Heart left ventricle (tissue), 16 donors: ENCODE measurements at places on chromosomes 6 and 20.

DNA sequence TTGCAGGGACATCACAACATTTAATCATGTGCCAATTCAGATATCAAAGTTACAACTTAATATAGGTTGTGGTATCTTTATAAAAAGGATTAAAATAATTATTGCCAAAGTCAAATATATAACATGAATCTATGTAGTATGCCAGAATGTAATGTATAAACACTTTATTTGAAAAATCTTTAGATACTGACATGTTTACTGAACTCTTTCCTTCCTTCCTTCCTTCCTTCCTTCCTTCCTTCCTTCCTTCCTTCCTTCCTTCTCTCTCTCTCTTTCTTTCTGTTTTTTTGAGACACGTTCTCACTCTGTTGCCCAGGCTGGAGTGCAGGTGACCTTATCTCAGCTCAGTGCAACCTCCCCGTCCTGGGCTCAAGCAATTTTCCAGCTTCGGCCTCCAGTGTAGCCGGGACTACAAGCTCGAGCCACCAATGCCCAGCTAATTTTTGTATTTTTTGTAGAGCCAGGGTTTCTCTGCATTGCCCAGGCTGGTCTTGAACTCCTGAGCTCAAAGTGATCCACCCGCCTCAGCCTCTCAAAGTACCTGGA is 496.8 kb upstream of the CITED2 start:
- DNase-seq: no peak

DNA sequence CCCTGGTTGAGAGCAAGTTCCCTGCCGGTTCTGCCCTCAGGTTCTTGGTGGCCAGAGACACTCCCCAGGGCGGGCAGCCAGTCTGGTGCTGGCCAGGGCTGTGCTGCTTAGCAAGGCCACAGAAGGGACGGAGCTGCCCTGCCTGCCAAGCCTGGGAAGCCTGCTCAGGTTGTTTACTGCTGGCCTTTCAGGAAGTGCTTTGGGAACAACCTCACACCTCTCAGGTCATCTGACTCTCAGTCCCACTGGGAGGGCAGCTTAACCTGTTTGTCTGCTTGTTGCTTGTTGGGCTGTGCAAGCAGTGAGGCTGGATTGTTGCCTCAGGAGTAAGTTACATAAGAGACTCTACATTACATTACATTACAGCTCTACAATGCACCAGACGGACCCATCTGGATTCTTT is 75.8 kb upstream of the AFDN start:
- DNase-seq: peak; percentile 74

GRCh38 chr6:69584913-69585729 is 211.7 kb downstream of the LMBRD1 start:
- peak; percentile 6 for DNase-seq

GRCh38 chr6:158184608-158185007 is 16.5 kb downstream of the GTF2H5 start:
- no peak for DNase-seq

DNA sequence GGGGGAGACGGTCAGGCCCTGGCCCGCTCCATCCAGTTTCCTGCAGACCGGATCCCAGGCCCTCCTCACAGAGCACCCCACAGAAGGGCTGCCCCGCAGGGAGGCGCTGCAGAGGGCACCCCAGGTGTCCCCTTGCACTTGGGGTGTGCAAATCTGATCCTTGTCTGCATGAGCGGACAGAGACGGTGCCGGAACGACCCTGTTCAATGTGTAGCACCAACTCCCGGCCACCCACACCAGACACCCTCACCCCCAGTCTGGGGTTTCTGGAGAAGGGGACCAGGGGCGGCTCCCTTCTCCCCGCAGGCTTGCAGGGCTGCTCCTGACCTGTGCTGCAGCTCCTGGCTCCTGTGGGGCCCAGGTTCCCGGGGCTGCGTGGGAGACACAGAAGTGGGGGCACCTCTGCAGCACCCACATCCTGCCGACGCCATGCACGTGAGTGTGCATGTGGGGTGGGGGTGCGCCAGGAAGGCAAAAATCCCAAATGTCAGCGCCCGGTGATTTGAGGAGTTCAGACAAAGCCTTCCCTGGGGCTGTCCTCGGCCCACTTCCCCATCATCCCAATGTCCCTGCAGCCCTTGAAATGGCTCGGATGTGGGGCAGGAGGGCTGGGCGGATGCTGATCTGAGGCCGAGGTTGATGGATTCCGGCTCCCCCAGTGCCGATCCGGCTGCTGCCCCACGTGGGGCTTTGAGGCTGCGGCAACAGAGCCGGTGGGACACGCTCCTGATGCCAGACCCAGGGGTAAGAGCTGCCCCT is 85.3 kb upstream of the BHLHE23 start:
- no peak for DNase-seq

DNA sequence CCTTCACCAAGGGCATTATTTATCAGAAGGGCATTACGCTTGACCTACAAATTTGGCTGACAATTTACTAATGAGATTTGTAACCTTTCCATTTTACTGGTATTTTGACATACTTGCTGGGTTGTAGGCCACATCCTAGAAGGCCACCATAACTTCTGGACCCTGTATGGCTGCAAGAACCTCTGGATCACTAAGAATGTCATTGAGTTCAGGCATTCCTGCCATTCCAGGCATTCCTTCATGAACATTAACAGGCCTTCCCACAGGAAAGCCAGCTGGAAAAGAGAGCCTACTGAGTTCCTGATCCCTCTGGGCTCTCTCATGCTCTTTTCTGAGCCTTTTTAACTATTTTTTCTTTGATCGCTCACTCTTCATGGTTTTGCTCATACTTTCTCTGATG is 28.4 kb upstream of the SLC35A1 start:
- no peak for DNase-seq

DNA sequence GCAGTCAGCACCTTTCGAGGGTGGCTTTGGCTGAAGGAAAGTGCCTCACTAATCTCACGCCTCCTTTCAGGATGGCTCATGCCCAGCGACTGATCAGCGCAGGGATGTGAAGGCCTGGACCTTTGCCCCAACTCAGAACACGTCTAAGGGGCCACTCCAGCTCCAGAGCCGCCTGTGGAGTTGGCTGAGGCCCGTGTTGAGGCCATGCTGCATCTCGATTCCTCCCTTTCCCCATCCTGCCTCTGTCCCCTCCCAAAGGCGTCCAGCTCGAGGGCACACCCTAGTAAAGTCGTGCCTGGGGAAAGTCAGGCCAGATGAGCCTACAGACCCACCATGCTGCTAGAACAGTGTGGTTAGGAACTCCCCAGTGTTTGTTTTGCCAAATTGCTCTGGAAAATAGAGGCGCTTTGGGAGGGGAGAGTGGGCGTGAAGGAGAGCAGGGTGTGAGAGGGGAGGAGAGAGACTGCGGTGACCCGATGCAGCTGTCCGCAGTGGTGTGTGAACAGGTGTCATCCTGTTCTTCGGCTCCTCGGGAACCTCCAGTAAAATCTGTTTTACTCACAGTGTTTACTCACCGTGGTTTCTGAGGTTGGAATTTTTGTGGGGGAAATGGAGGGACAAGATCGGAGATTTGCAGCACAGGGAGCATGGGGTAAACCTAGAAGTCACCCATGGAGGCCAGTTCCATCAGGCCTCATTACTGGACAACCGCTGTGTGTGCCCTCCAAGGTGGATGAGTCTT is 85.0 kb upstream of the PMEPA1 start:
- no peak for DNase-seq
